ENCODE measurements at places on chromosomes 2 and 18.

DNA sequence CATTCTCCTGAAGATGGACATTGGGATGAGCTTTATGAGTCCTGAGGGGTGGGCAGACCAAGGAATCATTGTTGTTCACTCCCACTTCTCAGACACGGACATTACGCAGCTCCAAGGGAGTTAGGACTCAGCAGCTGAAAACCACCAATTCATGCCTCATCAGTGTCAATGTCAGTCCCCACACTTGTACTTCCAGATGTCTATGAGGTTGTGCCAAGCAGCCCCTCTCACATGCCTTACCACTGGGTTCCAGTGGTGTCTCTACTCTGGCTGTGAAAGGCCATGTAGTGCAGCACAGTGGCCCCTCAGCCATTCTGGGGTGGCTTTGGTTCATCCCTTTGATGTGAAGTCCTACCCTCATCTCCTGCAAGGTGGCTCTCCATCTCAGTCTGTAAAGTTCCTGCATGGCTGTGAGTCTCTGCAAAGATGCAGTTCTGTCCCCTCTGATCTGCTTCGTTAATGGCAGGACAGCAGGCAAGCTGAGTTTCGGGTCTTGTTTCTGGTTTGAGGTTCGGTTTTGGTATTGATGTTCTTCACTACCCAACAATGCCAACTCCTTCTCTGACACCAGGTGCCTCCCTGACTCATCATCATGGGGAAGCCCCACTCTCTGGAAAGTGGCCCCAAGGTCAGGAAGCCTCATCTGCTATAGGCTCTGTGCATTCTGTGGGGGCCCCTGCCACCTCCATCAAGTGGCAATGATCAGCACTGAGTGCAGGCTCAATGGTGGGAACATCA is 14.0 kb upstream of the COL6A3 start:
- no peak for DNase-seq

GRCh38 chr18:8722946-8723820 is 17.8 kb downstream of the MTCL1 start:
- no peak for DNase-seq

DNA sequence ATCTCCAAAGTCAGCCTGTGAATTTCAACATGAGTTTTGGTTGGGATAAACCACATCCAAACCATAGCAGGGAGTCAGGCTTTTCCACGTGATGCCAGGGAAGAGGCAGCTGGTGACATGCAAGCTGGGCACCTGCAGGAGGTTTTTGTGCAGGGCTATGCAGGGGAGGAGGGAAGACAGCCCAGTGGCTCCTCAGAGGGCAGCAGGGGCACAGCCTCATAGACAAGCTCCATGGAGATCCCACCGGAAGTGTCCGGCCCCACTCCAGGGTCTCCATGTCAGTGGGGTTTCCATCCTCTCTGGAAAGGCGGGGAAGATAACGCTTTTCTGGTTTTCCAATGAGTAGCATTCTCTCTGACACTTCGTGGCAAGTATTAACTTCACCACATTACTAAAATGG is 135.6 kb upstream of the TPO start:
- DNase-seq = no peak

DNA sequence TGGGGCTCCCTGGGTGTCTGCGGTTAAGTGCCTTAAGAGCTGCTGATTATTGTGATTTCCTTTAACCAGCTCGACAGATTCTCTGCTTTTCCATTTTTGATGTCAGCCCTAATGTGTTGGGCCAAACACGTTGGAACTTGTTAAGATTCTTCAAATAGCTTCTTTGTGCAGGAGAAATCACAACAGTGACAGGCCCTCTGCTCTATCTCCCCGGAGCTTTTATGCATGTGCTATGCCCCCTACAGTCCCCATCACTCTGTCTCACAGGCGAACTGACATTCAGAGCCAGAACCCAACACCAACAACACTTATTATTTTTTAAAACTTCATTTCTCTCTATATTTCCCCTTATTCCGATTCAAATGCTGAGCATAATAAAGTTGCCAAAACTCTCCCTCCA is 371.7 kb upstream of the CELF4 start:
- no peak for DNase-seq

- DNase-seq = no peak
These were observed 123.9 kb downstream of the TMEM17 start for GRCh38 chr2:62382122-62382521.

- no peak for DNase-seq
These were observed 98.6 kb downstream of the MSH2 start for GRCh38 chr2:47501374-47502200.

- no peak for DNase-seq
These were observed 6.1 kb downstream of the TMEM163 start for GRCh38 chr2:134712736-134713135.

DNA sequence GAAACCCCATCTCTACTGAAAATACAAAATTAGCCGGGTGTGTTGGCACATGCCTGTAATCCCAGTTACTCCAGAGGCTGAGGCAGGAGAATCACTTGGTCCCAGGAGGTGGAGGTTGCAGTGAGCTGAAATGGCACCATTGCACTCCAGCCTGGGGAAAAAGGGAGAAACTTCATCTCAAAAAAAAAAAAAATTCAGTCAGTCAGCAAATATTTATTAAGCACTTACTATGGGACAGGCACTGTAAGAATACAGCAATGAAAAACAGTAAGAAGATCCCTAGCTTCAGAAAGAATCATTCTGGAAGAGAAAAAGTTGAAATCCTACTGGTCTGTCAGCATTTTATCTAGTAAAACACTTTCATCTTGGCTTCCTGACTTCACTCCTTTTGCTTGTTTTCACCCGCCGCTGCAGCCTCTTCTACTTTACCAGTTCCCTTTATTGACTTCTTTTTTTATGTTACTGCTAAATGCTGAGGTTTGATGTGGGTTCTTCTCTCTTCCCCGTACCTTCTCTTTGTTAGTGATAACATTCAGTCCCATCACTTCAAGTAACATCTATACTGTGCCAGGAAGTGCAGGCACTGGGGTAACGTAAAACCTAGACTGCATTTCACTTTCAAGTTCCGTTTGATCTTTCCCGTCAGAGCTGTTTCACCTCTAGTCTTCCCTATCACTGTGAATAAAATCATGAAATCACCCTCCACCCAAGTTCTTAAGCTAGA is 10.8 kb upstream of the TAF4B start:
- no peak for DNase-seq

GRCh38 chr2:66498289-66498975 is 63.5 kb downstream of the MEIS1 start:
- no peak for DNase-seq

DNA sequence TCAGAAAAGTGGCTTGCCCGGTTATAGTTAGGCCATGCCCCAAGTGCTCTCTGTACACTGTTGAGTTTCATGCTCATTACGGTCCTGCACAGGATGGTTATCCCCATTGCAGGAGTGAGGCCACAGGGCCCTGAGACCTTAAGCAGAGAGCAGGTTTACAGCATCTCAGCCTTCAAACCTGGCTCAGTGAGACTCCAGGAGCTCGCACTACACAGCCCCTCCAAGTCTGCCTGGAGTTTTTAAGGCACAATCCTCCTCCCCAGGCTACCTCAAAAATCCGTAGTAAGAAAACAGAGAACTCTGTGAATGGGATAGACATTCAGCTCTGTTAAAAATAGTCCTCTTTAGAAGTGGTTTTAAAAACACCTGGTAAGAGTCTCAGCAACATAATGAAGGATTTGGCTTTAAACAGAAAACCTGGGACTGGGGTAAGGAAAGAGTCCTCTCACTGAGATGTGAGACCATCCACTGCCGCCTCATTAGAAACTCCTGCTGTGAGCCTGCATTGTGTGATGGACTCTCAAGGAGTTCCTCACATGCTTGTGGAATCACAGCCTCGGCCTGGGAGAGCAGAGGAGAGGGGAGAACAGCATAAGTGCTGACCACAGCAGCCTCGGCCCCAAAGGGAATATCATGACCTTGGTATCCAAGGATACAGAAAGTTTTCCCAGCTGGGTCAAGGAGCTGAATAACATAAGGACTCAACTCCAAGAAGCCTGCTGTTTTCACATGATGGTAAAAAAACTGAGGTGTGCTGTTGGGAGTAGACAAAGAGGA is 214.8 kb downstream of the ATAD2B start:
- no peak for DNase-seq

DNA sequence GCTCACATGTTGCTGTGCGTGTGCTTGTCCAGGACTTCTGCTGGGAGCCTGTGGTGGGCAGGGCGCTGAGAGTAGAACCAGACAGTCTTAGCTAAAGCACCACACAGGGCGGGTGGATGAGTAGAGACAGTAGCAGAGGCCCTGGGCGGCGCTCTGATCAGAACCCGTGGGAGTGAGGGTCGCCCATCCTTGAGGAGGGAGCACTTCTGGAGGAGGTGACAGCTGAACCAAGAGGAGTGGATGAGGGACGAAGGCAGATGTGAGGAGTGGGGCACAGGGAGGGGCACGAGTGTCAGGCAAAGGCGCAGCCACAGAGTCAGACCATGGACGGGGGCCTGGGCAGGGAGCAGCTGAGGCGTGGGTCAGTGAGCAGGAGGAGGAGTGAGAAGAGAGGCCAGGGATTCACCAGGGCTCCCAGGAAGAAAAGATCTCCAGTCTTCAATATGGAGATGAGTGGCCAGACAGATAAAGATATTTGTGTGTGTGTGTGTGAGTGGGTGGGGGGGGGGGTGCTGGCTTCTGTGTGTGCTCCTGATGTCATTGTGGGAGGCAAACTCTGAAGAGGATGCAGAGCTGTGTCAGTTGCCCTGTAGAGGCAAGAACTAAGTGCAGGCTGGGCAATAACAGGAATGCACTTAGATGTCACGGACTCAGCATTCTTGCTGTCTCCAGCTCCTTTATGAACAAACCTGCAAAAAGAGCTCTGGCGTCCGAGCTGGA is 79.6 kb downstream of the TPO start:
- no peak for DNase-seq

- no peak for DNase-seq
These were observed 30.8 kb downstream of the OTX1 start for GRCh38 chr2:63081404-63081803.

DNA sequence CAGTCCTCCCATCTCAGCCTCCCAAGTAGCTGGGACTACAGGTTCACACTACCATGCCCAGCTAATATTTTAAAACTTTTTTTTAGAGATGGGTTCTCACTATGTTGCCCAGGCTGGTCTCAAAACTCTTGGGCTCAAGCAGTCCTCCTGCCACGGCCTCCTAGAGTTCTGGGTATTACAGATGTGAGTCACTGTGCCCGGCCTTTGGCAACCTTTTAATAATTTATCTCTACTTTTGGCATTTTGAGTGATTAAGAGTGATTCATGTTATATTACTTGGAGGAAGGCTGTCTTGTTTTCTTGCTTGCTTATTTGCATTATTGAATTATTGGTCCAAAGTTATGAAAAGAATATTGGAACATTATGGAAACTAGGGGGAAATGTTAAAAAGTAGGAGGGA is 24.3 kb downstream of the NCOA1 start:
- DNase-seq = no peak

- DNase-seq = no peak
These were observed 270.9 kb upstream of the TCF4 start for GRCh38 chr18:55858661-55859515.

DNA sequence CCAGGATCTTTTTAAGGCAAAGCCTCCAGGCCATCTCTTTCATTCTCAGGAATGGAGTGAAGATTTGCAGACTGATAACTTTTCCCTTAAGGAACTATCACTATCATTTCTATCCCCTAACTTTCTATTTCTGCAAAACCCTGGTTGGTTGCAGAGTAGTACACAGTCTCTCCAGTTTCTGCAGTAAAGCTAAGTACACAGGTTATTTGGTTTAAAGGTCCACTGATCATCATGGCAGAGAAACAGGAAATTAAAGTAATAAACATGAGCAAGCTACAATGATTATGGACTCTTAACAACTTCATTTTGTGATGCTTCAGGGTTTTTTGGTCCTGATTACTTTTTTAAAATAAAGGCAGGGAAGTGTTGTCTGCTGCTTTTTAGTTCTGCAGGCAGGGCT is 890.0 kb upstream of the DDX18 start:
- no peak for DNase-seq

DNA sequence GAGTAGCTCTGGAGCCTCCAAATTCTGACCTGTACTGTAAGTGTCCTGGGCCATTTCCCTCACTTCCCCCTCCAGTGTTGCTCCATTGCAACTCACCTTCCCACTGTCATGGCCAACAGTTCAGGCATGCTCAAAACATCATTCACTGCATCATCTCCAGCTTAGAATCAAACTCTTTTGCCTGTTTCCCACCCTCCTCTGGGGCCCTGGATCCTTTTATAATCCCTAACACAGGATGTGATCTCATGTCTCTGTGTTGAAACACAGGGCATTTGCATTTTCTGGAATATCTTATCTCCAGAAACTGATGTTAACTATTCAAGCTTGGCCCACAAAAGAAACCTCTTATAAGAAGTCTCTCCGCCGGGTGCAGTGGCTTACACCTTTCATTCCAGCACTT is 3.0 kb downstream of the DPP4 start:
- DNase-seq = no peak

- DNase-seq = peak; percentile 13
These were observed 37.5 kb upstream of the SLC38A11 start for GRCh38 chr2:164992818-164993217.

- no peak for DNase-seq
These were observed 14.7 kb downstream of the USP34 start for GRCh38 chr2:61456070-61456745.

GRCh38 chr18:63553081-63553480 is 10.9 kb downstream of the SERPINB12 start:
- DNase-seq = no peak

DNA sequence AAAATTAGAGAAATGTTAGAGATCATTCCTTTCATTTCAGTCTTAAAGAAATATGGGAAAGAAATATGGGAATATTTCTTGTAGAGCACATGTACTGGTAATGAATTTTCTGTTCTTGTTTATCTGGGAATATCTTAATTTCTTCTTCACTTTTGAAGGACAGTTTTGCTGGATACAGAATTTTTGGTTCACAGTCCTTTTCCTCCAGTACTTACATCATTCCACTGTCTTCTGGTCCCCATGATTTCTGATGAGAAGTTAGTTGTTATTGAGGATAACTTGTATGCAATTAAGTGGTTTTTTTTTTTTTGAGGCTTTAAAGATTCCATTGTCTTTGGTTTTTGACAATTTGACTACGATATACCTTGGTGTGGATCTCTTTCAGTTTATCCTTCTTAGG is 11.0 kb downstream of the NEURL3 start:
- DNase-seq = no peak

- DNase-seq = no peak
These were observed 2.1 kb downstream of the MC2R start for GRCh38 chr18:13913205-13913604.

DNA sequence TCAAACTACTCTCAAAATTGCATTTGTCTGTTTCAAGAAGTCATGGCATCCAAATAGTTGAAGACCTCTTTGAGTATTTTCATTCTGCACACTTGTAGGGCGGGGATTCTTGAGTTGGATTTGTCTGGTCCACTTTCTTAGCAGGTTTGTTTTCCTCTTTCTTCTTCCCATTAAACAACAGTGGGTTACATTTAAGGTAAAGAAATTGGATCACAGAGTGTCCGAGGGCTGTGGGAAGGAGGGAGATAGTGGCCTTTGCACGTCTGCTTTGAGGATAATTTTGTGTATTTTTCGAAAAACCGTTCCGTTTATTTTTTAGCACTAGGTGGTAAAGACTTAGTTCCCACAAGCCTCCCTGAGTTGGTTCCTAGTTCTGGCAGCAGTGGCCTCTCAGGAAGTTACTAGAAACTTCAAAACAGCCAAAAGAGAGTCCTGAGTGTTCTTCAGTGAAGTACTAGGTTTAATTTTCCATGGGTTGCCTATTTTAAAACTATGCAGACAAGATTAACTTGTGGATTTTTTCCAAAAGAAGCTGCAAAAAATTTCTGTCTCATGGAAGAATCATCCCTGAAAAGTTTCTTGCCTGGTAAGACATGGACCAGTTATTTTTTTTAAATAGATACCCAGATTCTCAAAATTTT is 107.9 kb downstream of the CDC42EP3 start:
- no peak for DNase-seq
